ENCODE measurements at places on chromosomes 6 and 20.

DNA sequence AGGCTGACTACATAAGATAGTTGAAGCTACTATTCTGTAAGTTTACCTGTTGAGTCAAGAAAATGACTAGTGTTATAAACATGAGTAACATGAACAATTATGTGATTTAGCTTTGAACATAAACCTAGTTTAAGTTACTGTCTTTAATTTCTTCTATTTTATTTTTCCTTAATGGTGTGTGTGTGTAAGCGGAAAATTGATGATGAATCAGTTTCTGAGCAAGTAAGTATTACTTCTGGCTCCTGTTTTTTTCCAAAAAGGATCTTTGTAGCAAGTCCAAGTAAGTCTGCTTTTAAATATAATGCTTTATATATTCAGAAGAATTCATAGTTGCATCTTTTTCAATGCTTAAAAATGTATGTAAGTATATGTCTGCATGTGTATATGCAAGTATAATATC is 786.8 kb downstream of the EYS start:
- no peak overlapping the region for H3K4me3 ChIP-seq
- H3K27ac ChIP-seq = no peak overlapping the region
- no peak for DNase-seq
- no peaks in the 10 kb centered on the region for H3K27me3 ChIP-seq
- H3K36me3 ChIP-seq = no peaks in the 10 kb centered on the region
- no peaks in the 10 kb centered on the region for H3K4me1 ChIP-seq

- H3K36me3 ChIP-seq = no peaks in the 10 kb centered on the region
- no peak overlapping the region for H3K27ac ChIP-seq
- H3K4me1 ChIP-seq = no peaks in the 10 kb centered on the region
- DNase-seq = no peak
- no peaks in the 10 kb centered on the region for H3K27me3 ChIP-seq
- no peak overlapping the region for H3K4me3 ChIP-seq
Measured at GRCh38 chr6:50120300-50120699, 70.6 kb upstream of the DEFB112 start.

GRCh38 chr6:139653111-139653510 is 278.7 kb upstream of the CITED2 start:
- H3K27me3 ChIP-seq = peaks cover 10% of the 10 kb centered on the region
- DNase-seq = no peak
- H3K4me1 ChIP-seq = no peaks in the 10 kb centered on the region
- no peak overlapping the region for H3K27ac ChIP-seq
- H3K36me3 ChIP-seq = no peaks in the 10 kb centered on the region

- H3K27ac ChIP-seq = no peak overlapping the region
- H3K36me3 ChIP-seq = peaks cover 1% of the 10 kb centered on the region
- DNase-seq = no peak
- peaks cover 6% of the 10 kb centered on the region for H3K4me1 ChIP-seq
- peaks cover 13% of the 10 kb centered on the region for H3K27me3 ChIP-seq
- no peak overlapping the region for H3K4me3 ChIP-seq
Measured at GRCh38 chr6:136795996-136796395, 3.7 kb upstream of the MAP3K5 start.

DNA sequence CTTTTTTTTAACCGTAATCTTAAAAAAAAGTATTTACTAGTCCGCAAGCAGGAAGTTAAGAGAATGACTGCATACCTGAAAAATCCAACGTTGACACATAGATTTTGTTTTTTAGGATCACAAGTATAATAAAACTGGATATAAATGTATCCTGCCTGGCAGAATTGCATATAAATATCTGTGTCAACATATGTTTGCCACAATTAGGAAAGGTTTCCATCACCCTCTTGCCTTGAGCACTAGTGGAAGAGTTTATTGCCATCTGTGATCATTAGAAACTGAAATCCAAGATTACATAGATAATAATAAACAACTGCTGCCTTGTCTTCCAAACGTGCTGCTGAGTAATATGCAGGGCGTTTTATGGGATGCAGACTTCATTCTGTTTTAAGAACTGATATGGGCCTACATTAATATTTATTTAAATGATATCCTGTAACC is 27.9 kb downstream of the PLEKHG1 start:
- DNase-seq = no peak
- peaks cover 13% of the 10 kb centered on the region for H3K4me1 ChIP-seq
- no peak overlapping the region for H3K27ac ChIP-seq
